Activated T-helper 1 cell treated with Interleukin-2 at 50 U/mL for 16 hours (primary cell): ENCODE measurements at places on chromosomes 2 and 18.

- no peak for DNase-seq
Measured at GRCh38 chr18:51133580-51134160, 63.8 kb downstream of the MEX3C start.

GRCh38 chr2:38692636-38693318, 26.9 kb downstream of the GALM start:
- DNase-seq: no peak

DNA sequence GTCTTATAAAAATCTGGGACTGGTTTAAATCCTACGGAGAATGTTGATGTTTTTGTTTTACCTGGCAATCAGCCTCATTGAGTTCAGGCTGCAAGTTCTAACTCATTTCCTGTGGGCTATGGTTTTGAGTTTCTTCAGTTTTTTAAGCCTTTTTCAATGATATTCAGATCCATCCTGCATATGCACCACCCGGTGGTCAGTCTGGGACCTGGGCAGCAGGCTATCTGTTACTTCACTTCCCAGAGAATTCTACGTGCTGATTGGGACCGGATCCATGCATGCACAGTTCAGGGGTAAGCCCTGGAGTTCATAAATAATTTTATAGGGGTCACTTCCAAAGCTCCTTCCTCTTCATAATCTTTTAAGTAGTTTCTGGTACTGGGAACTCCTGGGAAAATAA, 339.2 kb upstream of the HNRNPA3 start:
- DNase-seq: no peak

GRCh38 chr18:35511428-35511827, 13.7 kb upstream of the INO80C start:
- no peak for DNase-seq

- no peak for DNase-seq
Measured at GRCh38 chr2:234536178-234536965, 39.5 kb upstream of the ARL4C start.
